ENCODE measurements at places on chromosomes 6 and 20.

GRCh38 chr20:4147319-4147718 is 132.0 kb upstream of the RNF24 start:
- DNase-seq, result no peak

GRCh38 chr6:162177746-162178145 is 549.8 kb downstream of the PRKN start:
- no peak for DNase-seq

- no peak for DNase-seq
Observed at GRCh38 chr6:136466777-136467176, 83.4 kb downstream of the MAP7 start.

DNA sequence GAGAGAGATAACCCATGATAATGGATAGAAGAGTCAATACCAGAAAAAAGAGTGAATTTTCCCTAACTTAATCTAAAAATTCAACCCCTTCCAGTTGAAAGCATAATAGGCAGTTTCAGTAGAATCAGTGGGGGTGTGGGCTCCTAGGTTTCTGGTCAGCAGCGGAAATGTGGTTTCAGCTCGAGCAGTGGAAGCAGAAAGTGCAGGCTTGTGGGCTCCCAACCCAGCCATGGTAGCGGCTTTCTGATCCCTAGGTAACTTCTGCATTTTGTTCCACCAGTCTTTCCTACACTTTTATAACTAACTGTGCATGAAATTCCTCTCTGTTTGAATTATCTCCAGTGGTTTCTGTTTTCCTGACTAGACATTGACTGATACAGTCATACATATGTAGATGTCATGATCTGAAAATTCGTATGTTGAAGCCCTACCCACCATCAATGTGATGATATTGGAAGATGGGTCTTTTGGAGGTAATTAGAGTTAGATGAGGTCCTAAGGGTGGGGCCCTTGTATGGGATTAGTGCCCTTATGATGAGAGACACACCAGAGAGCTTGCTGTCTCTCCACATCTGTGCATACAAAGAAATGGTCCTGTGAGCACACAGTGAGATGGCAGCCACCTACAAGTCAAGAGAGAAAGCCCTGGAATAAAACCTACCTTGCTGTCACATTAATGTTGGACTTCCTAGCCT is 6.5 kb upstream of the DDO start:
- DNase-seq, result no peak

DNA sequence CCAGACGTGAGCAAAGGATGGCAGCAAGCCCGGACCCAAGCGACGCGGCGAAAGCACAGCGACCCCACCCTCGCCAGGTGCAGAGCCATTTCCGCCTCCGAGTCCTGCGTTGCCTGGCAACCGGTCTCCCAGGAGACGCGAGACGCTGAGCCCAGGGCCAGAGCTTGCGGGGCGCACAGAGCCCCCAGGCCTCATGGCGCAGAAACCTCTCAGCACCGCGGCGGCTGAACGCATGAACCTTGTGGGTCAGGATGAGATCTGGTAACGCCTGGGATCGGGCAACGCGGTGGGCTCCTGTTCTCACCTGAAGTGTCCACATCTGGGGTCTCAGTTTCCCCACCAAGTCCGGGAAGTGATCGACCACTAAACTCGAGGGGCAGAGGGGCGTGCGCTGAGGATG is 77.7 kb downstream of the ANKRD60 start:
- no peak for DNase-seq

- DNase-seq, result no peak
Observed at GRCh38 chr6:150353445-150353844, 15.4 kb upstream of the IYD start.

DNA sequence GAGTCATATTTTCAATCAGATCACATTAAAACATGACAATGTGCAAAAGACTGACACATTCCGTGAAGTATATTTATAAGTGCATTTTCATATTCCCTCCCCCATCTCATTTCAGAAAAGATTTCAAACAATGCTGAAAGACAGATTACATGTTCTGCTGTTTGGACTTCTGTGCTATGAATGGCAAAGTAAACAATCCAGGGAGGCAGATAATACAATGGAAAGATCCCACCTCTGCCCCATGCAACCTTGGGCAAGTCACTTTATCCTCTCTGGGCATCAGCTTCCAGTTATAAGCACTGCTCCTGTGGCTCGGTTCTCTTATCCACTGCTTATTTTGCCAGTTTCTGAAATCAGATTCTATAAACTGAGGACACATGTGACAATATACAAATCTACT is 110.2 kb downstream of the RCAN2 start:
- DNase-seq, result no peak

DNA sequence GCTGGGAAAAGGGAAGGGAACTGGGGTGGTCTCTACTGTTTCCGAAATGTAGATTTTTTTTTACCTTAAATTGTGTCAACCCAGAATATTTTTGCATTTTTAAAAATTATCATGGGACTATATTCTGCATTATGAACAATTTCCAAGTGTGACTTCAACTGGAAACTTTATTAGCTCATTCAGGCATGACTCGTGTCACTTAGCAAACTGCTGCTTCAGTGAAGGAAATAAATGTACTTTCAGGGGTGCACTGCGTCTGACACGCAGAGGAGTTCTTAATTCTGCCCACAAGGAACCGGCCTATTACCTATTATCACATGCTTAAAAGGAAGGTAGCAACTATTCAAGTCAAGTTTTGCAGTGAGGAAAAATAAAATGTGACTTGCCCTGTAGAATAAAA is 291.3 kb upstream of the PRDM1 start:
- DNase-seq, result no peak

DNA sequence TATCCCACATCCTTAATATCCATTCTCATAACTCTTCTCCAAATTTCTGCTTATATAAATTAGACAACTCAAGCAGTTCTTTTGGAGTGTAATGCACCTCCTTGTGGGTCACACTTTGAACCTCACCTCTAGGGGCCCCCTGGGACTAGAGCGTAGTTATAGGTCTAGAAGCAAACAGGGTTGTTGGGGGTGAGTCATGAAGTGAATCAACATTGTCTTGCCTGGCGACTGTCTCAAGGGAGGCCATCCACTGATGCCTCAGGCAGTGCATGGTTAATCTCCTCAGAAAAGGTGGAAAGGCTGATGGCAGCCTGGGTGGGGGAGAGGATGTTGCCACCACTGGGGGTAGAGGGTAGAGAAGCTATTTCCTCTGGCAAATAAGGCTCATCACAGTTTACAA is 129.1 kb downstream of the TNFRSF21 start:
- no peak for DNase-seq

DNA sequence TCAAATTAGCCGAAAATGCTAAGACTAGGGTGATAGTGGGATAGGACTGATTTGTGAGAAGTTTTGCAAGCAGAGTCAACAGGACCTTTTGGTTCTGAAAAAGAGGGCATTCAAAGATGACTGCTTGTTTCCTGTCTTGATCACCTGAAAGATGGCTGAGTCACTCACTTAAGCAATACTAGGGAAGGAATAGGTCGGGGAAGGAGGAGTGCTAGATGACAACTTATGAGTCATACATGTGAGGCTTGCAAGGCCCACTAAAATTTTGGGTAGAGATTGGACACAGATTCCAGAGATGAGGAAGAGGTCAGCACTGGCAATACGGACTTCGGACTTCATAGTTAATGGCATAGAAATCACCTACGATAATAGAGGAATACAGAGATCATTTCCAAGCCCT is 89.2 kb downstream of the FAM83B start:
- DNase-seq, result no peak

GRCh38 chr6:13367396-13367795 is 39.1 kb upstream of the TBC1D7 start:
- no peak for DNase-seq

GRCh38 chr6:68502946-68503345 is 132.1 kb upstream of the ADGRB3 start:
- DNase-seq, result no peak

DNA sequence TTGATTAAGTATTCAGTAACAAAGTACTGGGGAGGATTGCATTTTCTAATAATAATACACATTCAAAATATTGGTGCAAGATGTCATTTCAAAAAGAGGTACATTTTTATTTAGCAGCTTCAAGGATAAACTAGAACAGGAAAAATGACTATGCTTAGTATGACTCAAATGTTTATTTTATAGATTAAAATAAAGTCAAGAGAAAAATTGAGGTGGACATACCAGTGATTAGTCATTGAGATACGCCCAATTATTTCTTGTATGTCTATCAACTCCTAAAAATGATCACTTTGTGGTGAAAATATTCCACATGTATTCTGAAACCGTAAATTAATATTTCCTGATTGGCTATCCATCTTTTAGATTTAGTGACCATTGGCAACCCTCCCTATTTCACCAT is 96.7 kb downstream of the PHF3 start:
- DNase-seq, result no peak

GRCh38 chr6:136983687-136984086 is 61.1 kb downstream of the IL20RA start:
- no peak for DNase-seq

- DNase-seq, result no peak
Observed at GRCh38 chr6:28235912-28236452, 10.9 kb downstream of the ZSCAN9 start.

DNA sequence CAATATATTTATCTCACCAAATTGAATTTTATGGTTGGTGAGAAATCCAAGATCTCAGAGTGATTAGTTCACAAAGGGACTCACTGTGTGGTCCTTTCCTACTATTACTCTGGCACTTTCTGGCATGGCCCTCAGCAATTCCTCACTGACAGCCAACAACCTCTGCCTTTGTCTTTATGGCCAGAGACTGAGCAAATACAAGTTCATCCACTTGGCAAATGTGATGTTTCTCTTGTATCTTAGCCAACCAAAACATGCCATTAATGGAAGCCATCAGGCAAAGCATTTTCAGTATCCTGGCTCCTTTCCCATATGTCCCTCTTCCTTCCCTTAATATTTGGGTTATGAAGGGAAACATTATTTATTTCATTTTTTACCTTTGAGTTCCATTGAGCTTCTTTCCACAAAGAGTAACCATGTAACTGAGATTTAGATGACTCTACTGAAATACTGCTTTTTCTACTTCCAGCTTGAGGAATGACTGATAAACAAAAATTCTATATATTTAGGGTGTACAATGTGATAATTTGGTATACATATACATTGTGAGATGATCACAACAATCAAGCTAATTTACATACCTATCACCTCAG is 30.8 kb upstream of the SMLR1 start:
- DNase-seq, result no peak

- no peak for DNase-seq
Observed at GRCh38 chr6:33787346-33787953, 1.5 kb downstream of the LEMD2 start.

DNA sequence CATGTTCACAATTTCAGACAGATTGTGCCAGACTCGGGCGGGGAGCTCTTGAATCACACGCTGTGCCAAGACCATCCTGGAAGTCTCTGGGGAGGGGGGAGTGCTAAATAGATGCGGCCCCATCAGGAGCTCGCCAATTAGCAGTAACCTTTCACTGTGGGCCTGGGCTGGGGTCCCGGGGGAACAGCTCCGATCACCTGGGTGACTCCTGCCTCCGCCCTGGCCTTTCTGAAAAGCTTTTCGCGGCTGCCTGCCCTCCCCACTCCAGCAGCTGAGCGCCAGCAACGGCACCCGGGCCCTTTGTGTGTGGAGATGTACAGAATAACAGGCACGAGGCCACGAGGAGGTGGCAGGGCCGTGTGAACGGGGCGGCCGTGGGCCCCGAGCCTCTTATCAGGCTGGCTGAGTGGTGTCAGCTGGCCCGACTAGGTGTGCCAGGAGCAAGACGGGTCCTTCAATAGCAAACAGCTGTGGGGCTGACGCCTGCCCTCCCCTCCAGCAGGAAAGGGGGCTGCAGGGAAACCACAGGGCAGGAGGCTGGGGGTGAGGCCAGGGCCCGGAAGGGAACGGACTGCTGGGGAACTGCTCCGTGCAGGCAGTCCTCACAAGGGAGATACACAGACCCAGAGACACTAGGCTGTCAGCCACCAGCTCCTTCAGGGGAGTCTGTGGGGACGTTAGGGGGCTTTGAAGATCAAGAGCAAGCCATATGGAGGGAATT is 56.8 kb downstream of the NOL4L start:
- no peak for DNase-seq

GRCh38 chr20:33954504-33954903 is 39.2 kb upstream of the RALY start:
- DNase-seq, result no peak

- no peak for DNase-seq
Observed at GRCh38 chr6:52994031-52994838, 849 bp downstream of the GSTA4 start.

- DNase-seq, result no peak
Observed at GRCh38 chr6:48973491-48973890, 489.6 kb downstream of the MMUT start.

DNA sequence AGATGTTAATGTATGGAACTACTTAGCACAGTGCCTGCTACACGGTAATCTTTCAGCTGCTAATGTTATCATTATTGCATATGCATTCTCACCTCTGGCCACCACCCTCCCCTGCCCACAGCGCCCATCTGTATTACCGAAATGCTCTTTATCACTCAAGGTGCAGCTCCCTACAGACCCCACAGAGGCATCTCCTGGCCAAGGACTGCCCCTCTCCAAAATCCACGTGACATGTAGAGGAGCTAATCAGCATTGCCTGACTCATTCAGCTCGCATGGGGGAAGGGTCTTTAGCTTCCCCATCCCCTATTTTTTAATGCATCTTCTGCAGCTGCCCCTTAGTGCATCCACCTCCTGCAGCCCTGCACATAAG is 41.8 kb downstream of the SLC22A23 start:
- DNase-seq, result no peak

DNA sequence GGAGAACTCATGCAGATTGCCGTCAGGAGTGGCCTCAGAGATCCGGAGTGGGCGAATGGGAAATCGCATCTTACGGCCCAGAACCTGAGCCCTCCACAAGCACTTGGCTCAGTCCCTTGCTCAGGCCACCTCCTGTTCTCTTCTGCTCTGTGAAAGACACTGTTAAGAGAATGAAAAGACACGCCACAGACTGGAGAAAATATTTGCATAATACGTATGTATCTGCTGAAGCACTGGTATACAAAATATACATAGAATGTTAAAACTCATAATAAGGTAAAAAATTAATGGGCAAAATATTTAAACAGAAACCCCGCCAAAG is 838 bp upstream of the POM121L2 start:
- DNase-seq, result no peak

DNA sequence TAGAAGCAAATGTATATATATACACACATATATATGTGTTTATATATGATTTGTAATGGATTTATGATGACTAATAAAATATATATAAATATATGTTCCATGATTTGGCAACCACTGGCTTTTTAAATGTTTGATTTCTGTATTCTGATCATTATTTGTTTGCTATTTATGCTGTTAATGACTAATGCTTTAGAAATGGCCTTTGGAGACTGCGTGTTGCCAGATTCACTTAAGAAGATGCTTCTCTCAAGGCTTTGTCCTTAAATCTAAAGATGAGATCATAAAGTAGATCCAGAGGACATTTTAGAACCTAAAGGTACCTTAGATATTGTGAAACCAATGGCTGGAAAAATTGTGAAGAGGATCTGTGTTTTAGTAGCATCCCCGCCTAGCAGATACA is 116.0 kb upstream of the SUPT3H start:
- DNase-seq, result no peak

GRCh38 chr20:48808382-48809034 is 19.3 kb downstream of the PREX1 start:
- no peak for DNase-seq

GRCh38 chr6:111377558-111378120 is 105.4 kb downstream of the REV3L start:
- no peak for DNase-seq
